ENCODE measurements at places on chromosomes 6 and 20.

GRCh38 chr6:111185954-111186353 is 98.7 kb downstream of the SLC16A10 start:
- DNase-seq: no peak

DNA sequence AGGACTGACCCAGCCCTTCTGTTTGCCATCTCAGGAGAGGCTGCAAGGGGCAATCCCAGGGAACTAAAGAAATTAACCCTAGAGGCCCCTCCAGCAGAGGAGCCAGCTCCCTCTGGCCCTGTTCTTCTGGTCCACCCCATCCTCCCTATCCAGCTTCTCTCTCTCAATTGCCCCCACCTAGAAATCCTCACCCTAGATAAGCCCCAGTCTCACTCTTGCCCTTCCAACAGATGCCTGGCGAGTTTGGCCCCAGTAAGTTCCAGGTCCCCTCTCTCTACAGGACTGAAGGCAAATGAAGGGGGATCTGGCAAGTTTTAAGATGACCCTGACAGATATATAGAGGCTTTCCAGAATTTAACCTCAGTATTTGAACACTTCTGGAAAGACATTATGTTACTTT is 134.0 kb downstream of the THBS2 start:
- no peak for DNase-seq

DNA sequence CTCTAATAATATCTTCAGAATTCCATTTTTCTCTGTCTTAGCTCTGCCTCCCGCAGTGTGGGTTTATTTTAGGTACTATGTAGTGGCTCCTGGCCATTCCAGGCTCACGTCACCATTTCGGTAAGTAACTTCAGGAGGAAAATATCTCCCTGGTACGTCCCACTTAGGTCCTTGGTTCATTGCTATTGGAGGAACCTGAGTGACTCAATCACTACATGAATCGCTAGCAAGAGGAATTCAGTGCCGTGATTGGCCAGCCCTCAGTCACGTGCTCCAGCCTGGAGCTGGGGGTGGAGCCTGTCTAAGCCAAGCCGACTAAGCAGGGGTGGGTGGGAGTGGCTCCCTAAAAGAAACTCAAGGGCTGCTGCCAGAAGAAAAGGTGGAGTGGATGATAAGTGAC is 67.3 kb upstream of the E2F3 start:
- no peak for DNase-seq

GRCh38 chr6:149934249-149935156 is 7.3 kb upstream of the ULBP2 start:
- DNase-seq: peak; percentile 8

- no peak for DNase-seq
Observed at GRCh38 chr20:63194007-63194796, 21.7 kb downstream of the YTHDF1 start.

DNA sequence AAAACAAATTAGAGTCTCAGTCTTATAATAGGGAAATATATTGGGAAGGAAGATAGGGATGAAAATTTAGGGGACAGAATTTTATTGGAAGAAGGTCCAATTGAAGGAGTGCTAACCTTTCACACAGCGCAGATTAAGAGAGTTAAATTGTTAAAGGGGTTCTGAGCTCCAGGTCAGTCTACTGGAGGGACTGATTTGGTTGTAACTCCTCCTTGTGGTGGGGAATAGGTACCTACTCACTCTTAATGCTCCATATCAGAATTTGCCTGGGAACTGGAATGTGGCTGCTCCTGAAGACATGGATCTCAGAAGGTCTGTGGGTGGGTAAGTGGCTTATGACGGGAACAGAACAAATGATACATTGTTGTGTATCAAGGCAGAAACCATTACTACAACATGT is 143.5 kb downstream of the FLRT3 start:
- DNase-seq: no peak

DNA sequence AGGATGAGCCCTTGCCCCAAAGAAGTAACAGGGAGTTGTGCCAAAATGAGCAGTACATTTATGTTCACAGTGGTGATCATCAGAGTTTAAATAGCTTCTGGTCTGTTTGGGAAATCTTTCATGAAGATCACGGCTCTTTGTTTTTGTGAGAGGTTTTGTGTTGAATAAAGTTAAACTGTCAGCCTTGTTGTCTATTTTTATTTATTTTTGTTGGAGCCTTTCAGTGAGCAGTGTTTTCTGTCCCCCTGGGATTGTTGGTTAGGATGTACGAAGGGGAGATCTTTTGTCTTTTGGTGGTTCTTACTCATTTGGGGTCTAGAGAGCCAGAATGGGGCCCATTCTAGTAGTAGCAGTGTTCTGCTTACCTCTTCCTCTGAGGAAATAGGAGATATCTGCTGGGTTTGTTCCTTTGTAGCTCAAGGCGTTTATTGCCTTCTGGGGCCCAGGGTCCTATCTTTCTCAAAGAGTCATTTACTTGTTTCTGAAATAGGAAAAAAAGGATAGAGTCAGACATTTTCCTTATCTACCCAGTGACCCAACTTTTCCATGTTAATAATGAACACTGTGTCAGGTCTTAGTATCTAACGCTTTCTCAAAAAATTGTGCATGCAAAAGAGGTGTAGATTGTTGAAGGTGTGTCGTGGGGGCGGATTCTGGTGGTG is 157.4 kb downstream of the JARID2 start:
- DNase-seq: no peak

GRCh38 chr20:51425347-51426106 is 117.0 kb downstream of the NFATC2 start:
- no peak for DNase-seq

DNA sequence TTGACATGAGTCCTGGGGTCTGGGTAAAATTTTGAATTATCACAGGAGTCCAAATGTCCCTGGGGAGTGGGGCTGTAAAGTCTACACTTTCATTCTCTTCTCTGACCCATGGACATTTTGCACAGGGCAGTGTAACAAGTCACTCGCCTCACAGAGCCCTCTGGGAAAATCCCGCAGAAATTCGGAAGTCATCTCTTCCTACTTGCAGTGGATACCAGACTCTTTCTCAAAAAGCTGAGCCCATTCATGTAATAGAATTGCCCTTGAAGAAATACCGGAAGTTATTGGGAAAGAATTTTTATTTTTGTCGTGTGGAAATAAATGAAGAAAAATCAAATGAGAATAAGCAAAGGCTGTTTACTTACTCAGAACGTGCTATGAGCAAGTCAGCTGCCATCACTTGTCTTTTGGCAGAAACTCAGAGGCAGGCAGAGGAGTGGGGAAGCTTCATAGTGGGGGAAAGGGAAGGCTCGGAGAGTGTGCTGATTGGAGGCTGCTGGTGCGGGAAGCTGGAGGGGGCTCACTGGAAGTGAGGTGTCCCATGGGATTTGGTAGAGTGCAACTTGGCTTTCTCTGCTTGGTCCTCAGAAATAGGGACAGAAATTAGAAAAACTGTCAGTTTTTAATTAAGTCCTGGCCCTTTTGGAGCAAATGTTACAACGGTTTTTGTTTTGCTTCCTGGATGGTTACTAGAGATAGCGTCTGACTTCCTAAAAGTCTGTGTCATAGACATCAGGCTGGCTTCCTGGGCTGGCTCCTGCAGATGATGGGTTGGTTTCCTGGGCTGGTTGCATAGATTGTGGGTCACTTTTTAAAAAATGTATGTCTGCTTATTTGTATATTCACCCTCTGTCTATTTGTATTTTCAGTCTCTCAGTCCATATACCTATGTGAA is 79.8 kb upstream of the EEF1E1 start:
- DNase-seq: no peak

- no peak for DNase-seq
Observed at GRCh38 chr20:58570204-58570859, 55.1 kb upstream of the APCDD1L start.

- no peak for DNase-seq
Observed at GRCh38 chr6:134863763-134864510, 86.0 kb downstream of the ALDH8A1 start.

- DNase-seq: no peak
Observed at GRCh38 chr6:138107078-138107751, at the start of gene PERP. Gene PERP (minus strand): TSS chr6:138107419. CDS start chr6:138107340, 79 bp downstream.

DNA sequence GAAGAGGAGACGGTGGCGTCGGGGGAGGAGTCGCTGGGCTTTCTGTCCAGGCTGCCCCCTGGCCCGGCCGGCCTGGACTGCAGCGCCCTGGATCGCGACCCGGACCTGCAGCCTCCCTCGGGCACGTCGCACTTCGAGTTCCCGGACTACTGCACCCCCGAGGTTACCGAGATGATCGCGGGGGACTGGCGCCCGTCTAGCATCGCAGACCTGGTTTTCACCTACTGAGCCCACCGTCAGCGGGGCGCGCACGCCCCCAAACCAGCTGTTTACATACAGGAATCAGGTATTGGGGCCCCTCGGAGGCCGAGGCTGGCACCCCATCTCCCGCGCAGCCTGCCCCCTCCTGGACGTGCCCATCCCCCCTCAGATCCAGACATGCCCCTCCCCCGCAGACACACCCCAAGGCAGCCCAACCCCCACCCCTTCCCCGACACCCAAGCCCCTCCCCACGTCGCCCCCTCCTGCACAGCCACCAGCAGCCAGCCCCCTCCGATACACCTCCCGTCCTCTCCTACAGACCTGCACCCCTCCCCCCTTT is 1.4 kb downstream of the SOX12 start:
- peak; percentile 75 for DNase-seq

GRCh38 chr6:33075568-33076405 is at the start of gene HLA-DPB1:
Gene HLA-DPB1 (plus strand): TSS chr6:33075990. CDS start chr6:33076042, 52 bp downstream.
- DNase-seq: no peak

- no peak for DNase-seq
Observed at GRCh38 chr6:81792826-81793225, 40.3 kb upstream of the TENT5A start.

DNA sequence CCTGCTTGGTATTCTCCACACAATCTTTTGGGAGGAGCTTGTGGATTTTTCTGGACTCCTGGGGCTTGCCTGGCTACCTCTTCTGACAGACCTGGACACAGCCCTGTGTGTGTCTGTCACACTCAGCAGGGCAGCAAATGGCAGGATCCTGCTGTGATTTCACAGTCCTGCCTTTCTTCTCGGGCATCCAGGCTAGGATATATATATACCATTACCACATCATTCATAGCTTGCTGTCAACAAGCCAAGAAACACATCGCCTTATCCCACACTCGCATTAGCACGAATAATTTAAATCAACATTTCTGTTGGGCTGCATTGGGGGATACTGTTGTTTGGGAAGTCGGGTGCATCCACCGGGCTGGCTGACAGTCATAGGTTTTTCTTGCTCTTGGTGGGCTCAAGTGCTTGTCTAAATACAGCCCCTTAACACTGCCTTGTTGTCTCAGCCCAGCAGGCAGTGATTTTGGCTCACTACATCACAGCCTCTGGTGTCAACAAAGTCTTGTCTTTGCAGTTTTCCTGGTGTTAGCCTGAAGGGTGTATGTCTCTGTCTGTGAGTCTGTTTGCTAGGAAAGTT is 154.9 kb upstream of the FERMT1 start:
- DNase-seq: no peak

DNA sequence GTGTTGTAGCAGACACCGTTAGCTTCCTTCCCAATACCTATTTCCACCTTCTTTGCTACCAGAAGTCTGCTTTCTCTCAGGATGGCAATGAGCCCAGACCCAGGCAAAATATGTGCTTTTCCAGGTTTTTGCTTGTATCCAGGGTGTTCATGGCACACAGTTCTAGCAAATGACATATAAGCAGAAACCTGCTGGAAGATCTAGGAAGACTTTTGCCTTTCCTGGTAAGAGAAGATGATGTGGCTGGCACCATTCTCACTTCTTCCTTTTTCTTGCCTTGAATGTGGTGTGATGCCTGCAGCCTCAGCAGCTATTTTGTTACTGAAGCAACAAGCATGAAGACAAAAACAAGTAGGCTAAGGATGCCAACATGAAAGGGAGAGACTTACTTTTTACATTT is 19.2 kb upstream of the TBC1D22B start:
- no peak for DNase-seq

DNA sequence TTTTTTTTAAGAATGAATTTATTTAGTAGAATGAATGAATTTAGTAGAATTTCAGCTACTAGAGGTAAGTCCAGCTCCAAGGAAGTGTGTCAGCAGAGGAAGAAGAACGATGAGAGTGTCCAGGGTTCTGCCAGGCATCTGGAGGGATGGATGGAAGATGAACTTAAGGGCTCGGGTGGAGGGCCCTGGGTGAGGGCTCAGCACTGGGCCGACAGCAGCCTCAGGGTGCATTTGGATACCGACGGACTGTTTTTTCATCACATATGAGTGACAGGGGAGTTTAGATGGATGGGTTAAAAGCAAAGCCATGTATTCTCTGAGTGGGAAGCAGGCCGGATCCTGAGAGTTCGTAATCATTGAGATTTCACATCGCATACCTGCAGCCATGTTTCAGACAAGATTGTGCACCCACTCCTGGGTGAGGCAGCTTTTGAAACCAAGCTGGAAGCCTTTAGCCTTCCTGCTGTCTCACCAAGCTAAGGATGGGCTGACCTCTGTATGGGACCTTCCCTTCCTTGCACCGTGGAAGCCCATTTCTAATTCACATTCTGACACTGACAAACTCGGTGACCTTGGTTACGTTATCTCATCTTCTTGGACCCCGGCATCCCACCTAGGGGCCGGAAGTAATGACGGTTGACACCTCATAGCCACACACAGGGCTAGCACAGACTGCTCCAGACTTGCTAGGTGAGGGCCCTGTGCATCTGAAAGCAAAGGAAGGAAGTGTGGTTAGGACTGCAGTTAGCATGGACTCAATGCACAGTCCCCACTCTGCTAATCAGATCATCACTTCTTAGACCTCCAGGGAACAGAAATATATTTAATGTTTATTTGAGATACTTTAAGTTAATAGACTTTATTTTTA is 228.5 kb downstream of the SLC24A3 start:
- no peak for DNase-seq

GRCh38 chr6:142857233-142857761 is 87.7 kb downstream of the HIVEP2 start:
- no peak for DNase-seq

DNA sequence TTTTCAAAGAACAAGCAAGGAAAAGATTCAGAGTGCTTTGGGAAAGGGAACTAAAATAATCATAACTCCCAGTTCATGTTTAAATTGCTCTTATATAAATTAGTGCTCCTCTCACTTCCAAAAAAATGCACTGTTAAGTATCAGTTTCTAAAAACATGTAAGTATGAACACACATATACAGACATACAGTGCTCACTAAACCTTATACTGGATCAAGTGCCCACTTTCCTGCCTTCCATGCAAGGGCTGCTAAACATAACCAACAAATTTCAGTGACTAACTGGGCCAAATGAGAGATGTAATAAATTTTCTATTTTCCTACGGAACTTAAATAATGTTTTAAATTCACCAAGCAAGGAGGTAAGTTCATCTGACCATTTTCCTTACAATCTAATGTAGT is 6.4 kb downstream of the TFAP2A start:
- no peak for DNase-seq

- DNase-seq: no peak
Observed at GRCh38 chr6:110329348-110329713, 28.8 kb downstream of the METTL24 start.

DNA sequence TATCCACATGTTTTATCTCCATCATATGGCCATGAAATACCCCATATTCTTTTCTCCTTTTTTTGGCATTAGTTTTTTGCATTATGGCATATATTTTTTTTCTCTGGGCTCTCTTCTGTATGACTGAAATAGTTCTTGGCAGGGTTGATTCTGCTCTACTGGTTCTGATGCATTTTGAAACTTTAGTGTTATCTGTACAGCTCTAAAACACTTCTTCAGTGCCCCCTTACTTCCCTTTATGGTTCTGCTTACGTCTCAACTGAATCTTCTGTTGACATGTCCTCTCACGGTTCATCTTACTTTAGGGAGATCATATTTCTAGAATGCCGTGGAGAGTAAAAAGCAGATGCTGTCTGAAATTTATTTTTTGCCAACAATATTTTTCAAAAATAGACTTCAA is 23.2 kb upstream of the TXNDC5 start:
- no peak for DNase-seq
